Left renal cortex interstitium (tissue), 4 donors: ENCODE measurements at places on chromosomes 7 and 10. TPM values are rescaled to one million over a fixed set of nuclear protein-coding genes. Genes with fewer than 3 reads are reported as not detected.

GRCh38 chr10:77862595-77862994 is 64.0 kb downstream of the DLG5 start:
- DNase-seq = no peak

DNA sequence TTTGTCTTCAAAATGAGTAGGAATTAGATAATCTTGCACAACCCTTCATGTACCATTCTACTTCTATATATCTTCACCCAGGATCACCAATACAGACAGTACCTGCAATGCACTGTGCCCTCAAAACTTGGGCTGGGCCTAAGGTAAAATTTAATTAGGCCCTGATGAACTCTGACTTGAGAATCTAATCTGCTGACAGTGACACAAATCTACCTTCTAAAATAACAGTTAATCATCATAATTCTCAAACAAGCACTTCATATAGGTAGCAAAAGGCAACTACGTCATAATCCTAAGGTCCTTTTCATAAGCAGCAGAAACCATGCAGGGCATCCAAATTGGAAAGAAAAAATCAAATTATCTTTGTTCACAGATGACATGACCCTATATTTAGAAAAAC is 4.1 kb downstream of the ZNF25 start:
- DNase-seq = no peak

DNA sequence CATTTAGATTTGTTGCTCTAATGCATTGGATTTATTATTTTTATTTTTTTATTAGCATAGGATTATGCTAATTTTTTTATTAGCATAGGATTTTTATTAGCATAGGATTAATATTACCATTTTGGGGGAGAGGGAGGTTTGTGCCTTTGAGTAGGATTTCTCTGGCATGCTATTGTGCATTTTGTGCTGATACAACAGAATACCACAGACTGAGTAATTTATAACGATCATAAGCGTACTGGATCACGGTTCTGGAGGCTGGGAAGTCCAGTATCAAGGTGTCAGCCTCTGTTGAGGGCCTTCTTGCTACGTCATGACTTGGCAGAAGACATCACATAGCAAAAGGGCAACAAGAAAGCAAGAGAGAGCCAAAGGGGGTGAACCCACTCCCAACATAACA is 187.5 kb downstream of the XPNPEP1 start:
- DNase-seq = no peak

DNA sequence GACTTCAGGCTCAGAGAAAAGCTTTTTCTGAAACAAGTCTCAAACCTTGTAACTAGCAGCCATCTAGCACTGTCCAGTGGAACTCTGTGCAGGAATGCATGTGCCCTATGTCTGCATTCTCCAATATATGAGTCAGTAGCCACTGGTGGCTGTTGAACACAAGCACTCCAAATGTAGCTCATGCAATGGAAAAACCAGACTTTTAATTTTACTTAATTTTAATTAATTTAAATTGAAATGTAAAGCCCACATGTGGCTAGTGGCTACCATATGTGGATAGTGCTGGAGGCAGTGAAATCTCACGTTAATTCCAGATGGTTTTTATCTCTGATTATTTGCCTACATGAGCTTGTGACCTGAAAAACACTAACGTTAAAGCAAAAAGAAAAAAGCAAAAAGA is 225.1 kb downstream of the GATA3 start:
- no peak for DNase-seq

- DNase-seq = peak; percentile 58
Observed at GRCh38 chr7:23530405-23530804, 1.4 kb downstream of the TRA2A start.

- peak; percentile 40 for DNase-seq
Observed at GRCh38 chr7:154503962-154504550, 451.9 kb downstream of the DPP6 start.

GRCh38 chr10:1591742-1592141 is 145.6 kb downstream of the ADARB2 start:
- no peak for DNase-seq

GRCh38 chr7:40611095-40611871 is 476.5 kb downstream of the SUGCT start:
- DNase-seq = no peak

- peak; percentile 48 for DNase-seq
Observed at GRCh38 chr10:23001901-23002516, 74.2 kb downstream of the ARMC3 start.

DNA sequence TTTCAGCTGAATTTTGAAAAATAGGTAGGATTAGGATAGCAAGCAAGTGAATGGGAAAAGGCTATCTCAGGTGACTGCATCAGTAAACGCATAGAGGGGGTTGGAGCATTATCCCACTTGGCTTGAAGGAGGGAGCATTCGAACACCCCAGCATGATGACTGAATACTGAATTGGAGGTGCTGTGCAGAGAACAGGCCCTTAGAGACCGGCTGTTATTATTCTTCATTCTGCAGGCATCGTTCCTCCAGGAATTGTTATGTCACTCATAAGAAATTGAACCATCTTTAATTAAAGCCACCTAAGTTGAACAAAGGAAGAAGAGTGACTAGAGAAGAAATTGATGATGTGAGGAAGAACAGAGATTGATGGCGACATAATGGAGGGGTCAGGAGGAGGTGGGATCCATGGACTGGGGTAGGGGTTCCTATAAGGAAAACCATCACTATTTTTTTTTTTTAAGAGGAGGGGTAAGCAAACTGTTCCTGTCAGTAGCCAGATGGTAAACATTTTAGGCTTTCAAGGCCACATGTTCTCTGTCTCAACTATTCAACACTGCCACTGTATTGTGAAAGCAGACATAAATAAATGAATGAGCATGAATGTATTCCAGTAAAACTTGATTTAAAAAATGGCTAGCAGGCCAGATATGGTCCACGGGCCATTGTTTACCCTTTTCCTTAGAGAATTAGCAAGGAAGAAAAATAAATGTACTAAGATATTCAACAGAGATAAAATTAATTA is 264.7 kb upstream of the TAC1 start:
- no peak for DNase-seq

DNA sequence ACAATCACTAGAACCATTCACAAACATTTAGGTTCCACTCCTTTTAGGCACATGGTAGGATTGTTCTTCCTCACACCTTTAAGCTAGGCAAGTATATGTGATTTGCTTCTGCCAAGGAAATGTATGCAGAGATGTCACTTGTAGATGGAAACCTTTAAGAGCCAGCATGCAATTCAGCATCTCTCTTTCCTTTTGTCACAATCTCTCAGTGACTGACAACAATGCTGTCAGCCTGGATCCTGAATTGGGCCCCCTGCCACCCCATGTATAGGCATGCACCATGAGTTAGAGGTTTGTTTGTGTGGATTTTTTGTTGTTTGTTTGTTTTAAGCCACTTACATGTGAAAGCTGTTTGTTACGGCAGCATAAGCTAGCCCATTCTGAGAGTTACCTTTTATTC is 169.6 kb upstream of the PDE1C start:
- DNase-seq = no peak

- no peak for DNase-seq
Observed at GRCh38 chr10:89173075-89173474, 34.0 kb downstream of the CH25H start.

GRCh38 chr7:98125759-98126158 is 19.1 kb downstream of the LMTK2 start:
- no peak for DNase-seq

- no peak for DNase-seq
Observed at GRCh38 chr10:115964827-115965226, 308.2 kb downstream of the GFRA1 start.

DNA sequence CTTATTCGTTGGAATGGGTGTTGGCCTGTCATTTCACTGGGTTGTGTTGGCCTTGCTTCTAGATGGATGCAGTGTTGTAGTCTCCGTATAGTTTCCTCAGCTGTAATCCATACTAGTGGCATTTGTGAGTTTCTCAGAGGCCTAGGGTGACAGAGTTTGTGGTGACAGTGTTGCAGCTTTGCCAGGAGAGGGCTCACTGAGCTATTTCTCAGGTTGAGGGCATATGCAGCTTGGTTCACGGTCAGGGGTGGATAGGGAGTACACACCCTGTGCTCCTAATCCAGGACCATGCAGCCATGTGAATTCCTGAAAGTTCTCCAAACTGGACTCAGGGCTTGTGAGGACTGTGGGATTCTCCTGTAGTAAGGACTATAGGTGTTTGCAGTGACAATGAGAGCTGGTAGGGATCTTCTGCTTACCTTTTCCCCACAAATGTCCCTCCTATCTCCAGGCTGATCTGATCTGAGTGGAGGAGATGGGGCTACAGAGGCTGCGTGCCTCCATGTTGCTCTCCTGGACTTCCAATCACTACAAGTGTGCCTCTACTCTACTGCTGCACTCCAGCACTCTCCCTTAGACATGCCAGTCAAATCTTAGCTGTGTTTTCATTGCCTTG is 229.0 kb downstream of the STK31 start:
- no peak for DNase-seq

DNA sequence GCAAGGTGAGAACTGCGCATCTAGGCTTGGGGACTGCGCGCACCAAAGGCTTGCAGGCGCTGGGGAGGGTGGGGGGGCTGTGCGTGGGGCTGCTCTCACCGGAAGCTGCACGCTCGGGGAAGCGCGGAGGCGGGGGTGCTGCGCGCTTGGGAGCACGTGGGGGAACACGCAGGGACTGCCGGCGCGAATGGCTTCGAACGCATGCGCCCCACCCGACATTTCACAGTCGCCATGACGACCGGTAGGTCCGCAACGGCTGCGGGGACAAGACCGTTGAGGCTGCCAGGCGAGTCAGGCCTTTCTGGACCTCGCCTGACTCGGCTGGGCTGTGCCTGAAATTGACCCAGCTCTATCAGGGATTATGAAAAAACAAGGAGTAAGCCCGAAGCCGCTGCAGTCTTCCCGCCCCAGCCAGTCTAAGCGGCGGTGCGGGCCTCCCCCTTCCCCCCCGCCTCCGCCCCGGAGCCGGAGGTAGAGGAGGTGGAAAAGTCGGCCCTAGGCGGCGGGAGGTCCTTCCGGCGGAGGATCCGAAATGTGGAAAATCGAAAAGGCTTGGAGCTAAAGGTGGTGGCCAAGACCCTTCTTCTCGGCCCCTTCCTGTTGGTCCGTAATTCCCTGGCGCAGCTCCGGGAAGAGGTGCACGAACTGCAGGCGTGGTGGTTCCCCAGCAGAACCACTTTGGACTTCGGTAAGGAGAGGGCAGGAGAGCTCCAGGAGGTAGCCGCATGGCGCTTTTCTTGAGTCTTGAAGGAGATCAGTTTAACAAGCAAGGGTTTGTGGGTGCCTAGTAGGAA is 34.9 kb upstream of the STEAP1 start:
- no peak for DNase-seq

DNA sequence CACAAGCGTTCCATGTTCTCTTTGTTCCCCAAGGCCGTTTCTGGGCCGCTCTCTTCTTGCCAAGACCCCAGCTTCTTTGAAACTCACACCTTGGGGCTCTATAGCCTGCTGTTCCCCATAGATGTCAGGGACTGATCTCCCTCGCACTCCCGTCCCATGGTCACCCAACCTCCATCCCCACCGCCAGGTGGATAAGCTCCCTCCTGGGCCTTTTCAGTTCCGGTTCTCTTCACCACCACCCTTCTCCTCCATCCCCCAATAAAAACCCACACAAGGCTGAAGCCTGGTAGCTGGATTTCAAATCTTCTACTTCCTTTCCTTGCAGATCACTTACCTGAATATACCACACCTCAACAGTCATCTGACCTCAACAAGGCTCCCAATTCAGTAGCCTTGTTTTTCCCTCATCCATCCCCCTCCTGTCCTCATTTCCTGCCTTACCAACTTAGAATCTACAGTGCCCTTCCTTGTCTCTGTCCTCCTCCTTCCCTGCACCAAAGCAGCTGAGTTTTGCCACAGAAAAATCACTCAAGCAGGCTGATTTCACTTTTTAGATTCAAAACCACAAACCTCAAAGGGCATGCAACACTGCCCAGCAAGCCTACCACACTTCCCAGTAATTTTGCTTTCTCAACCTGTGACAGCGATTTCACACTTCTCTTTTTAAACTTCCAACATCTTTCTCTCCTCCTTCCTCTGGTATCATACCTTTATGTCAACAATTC is 7.7 kb downstream of the SLC37A3 start:
- DNase-seq = no peak

- no peak for DNase-seq
Observed at GRCh38 chr7:96181174-96181573, 140.7 kb downstream of the SLC25A13 start.

GRCh38 chr10:74079028-74079935 is 71.3 kb downstream of the AP3M1 start:
- DNase-seq = no peak

DNA sequence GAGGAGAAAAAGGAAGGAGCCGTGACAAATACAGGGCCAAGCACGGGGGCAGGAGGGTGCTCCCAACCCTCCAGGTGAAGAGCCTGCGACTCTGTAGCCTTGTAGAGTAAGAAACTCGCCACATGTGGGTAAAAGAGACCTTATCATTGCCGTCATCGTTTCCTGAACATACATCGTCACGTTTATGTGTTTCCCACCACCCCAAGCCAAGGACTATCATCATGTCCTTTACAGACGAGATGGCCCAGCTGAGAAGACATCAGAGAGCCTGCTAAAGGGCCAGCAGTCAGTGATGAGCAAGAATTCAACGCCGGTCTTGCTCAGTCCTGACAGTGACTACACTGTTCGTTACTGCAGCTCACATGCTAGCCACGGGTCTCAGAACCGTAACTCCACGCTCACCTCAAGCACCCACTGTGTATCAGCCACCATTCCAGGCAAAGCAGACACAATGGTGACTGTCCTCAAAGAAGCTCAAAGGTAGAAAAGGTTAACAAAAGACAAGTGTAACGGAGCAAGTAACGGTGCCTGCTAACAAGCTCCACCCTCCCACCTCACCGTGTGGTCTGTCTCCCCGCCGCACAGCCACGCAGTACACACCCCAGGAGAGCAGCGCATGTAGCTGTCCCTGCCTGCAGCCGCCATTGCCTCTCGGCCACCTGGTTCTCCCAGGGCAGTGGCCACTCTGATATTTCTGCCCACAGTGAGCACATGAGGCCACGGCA is 147.8 kb downstream of the MAD1L1 start:
- DNase-seq = no peak

DNA sequence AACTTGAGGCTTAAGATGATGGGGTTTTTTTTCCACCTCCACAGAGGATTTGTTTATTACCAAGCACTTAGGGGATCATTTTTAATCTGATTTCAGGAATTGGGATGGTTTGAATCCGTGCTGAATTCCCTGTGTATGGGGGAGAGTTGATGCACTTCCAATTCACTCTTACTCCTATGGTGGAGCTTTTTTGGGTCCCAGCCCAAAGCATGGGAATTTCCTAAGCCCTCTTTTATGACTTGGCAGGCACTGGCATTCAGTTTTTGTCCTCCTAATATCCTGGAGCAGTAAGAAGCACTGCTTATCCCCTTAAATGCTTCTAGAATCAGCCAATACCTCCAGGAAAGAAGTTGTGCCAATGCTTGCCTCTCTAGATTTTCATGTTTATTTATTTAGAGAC is 78.7 kb downstream of the HYCC1 start:
- DNase-seq = no peak

Gene PAX4
- polyA plus RNA-seq = not detected

Gene CAMK2G
- 34.8 TPM for polyA plus RNA-seq

Gene TFEC
- 31.2 TPM for polyA plus RNA-seq

Gene OR9A2
- not detected for polyA plus RNA-seq

Gene PRSS37
- 1.3 TPM for polyA plus RNA-seq

Gene TWIST1
- polyA plus RNA-seq = 6.9 TPM

Gene MAGI2
- polyA plus RNA-seq = 32.0 TPM
